ENCODE measurements at places on chromosomes 11 and 22. TPM values are rescaled to one million over a fixed set of nuclear protein-coding genes. Genes with fewer than 3 reads are reported as not detected.

LRRN4CL gene
- 4.7 TPM for total RNA-seq

JAML gene
- not detected for total RNA-seq

MIOX gene
- not detected for total RNA-seq

DUSP8 gene
- total RNA-seq: 0.14 TPM

FADS1 gene
- 159 TPM for total RNA-seq

ADM2 gene
- total RNA-seq: 2.7 TPM

CEND1 gene
- total RNA-seq: 0.22 TPM

All from placental pericyte (primary cell).